ENCODE measurements at places on chromosomes 16 and 17.

DNA sequence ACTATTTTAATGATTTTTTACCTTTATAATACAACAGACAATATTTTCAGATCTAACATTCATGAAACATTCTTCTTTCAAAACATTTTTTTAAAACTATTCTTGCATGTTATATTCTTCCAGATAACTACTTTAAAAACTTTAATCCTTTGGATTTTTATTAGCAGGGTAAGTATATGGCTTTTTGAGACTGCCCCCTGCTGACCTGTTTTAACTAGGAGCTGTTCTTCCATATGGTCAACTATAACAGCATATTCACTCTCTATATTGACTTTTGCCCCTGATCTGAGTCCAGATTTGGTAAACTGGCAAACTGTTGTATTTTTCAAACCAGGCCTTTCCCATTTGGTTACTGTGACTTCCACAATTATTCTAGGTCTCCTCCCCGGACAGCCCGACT, 16.5 kb downstream of the ZNF18 start:
- no peak for DNase-seq

DNA sequence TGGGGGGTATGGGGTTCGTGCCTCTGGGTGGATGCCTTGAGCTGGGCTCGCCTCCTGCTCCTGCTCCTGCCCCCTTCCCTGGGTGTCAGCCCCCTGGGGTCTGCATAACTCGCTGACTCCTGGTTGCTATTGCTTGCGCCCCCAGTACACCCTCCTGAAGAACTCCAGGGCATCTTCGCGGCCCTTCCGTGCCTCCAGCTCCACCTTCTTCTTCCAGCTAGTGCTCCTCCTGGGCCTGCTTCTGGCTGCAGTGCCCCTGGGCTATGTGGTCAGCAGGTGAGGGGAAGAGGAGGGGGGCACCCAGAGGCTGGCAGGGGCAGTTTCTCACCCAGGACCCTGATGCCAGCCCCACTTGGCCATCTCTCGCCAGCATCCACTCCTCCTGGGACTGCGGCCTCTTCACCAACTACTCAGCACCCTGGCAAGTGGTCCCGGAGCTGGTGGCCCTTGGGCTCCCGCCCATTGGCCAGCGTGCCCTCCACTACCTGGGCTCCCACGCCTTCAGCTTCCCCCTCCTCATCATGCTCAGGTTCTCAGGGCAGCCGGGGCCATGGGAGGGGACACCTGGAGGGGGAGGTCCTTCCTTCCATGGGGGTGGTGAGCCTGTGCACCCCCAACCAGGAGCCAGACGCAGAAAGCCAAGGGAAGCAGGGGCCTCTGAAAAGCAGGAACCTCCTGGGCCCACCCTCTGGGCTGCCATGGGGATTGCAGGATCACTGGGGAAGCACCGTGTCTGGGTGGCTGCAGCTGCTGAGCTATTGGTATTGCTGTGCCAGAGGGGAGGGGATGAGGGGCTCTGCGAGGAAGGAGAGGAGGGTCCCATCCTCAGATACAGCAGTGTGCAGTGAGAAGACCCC, 7.8 kb upstream of the C17orf99 start:
- DNase-seq = no peak

DNA sequence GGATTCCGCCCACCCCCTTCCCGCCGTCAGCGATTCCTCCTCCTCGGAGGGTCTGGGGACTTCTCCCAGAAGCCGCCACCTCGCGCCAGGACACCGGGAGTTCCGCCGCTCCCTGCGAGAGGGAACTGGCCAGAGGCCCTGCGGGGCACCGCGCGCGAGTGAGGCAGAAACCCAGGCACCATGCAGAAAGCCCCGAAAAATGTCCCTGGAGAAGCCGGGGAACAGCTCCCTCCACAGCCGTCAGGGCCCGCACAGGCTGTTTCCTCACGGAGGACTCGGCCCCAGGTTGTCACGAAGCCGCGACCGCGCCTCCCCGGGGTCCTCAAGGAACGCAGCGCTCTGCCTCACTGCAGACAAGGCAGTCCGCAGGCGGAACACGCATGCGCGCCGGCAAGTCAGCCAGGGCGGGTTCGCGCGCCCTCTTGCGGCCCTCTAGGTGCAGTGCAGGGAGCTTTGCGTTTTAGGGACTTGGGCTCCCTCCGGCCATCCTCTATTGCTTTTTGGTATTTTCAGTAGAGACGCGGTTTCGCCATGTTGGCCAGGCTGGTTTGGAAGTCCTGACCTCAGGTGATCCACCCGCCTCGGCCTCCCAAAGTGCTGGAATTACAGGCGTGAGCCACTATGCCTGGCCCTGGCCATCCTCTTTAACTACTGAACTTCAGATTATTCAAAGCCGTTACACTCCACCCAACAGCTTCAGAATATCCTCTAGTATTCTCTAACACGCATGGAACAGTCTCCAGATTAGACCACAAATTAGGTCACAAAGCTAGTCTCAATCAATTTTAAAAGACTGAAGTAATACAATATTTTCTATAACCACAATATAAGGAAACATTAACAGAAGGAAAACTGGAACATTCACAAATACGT, 20.3 kb upstream of the ZNF287 start:
- peak; percentile 75 for DNase-seq

- DNase-seq = no peak
Observed at GRCh38 chr16:21033704-21034103, 116.9 kb downstream of the DNAH3 start.

DNA sequence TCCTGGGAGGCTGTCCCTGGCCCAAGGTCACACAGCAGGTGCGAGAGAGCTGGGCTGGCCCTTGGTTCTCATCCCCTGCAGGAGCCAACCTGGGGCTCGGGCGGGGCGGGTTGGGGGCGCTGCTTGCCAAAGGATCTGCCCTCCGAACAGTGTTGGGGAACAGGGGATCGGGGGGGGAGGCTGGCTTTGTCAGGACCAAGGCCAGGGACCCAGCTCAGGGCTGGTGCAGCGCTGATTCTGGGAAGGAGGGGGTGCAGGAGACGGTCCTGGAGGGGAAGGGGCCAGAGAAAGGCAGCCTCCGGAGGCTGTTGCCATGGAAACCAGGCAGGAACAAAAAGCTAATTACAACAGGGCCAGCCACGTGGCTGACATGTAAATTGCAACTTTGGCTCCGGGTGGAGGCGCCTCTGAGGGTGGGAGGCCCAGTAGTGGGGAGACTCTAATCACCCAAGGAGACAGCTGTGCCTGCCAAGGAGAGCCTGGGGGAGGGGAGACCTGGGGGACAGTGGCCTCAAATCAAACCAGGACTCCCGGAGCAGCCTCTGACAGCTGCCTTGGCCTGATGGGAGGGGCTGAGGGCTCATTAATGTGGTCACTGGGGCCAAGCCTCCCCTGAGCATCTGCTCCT, 1.3 kb downstream of the TUBB3 start:
- no peak for DNase-seq

Measured in GDM1 (cell line).